Hypothalamus (tissue), 51 donors: ENCODE measurements at places on chromosomes 3 and 15.
A peak's percentile ranks its signal among the peaks of the same experiment; 100 is the strongest.

- DNase-seq = no peak
Observed at GRCh38 chr3:130539005-130539404, 22.0 kb downstream of the COL6A6 start.

DNA sequence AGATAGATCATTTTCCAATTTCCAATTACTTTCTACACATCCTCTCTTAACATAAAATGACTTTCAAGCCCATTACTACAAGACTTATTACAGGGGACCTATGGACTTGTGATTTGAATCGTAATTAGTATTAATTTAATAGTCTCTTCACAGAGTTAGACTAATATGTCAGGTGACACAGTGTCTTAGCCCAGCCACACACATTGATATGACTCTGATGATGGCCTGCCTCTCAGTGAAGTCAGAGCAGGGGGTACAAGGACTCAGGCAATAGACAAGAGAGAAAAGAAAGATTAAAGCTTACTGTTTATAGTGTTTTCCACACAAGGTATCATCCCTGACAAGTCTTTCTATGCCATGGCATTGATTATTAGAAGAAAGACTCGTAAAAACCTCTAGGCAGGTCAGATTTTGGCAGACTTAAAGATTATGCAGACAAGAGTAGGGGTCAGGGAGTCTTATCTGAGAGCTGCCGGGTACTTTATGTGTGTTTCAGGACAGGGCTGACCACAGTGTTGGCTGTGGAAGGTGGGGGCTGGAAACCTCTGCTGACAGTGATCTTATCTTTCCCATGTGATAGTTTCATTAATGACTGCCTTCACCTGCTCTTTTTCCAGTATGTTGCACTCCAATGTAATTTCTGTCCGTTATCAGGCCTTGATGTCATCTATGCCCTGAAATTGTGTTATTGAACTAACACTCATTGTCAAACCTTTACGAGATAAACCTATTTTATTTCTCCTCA, 50.1 kb downstream of the B3GALNT1 start:
- no peak for DNase-seq

- DNase-seq = no peak
Observed at GRCh38 chr3:141955175-141955574, 78.7 kb downstream of the ATP1B3 start.

DNA sequence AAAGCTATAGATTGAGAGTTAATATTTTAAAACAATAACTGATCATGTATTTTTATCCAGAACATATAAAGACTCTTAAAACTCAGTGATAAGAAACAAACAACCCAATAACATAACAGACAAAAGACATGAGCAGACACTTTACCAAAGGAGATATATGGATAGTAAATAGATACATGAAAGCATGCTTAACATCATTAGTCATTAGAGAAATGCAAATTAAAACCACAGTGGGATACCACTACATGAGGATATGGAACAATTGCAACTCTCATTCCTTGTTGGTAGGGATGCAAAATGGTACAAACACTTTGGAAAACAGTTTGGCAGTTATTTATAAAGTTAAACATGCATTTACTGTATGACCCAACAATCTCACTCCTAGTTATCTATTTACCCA, 95.0 kb downstream of the IQCH start:
- no peak for DNase-seq

DNA sequence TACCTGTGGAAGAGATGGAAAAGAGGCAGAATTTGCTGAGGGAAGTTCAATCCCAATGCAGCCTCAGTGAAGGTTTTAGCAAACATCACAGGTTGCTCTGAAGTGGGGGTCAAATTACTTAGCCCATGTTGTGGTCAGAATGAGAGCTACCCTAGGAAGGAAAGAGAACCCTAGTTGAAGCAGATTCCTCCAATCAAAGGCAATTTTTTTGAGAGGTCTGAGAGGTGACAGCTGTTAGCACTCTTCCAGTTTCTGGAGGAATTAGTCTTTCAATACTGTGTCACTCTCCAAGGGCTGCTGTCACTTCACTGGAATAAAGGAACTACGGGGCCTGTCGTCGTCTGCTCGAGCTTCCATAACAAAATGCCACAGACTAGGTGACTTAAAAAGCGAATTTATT, 584.2 kb upstream of the DPPA4 start:
- no peak for DNase-seq

GRCh38 chr3:55127565-55127964, 199.7 kb upstream of the LRTM1 start:
- no peak for DNase-seq

DNA sequence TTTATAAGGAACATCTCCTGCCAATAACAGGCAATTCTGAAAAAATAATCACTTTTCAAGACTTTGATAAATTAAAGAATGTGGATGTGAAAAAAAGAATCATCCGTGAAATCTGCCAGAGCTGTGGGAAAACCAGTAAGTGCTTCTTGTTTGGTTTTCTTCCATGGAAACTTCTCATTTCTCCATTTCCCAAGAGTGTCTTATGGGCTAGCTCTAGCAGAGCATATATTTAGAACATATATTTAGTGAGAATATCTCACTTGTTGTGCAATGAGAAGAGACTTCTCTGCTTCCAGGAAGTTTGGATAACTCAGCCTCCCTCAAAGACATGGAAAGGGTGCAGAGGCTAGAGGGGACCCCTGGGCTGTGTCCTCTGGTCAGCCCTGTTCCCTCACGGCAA, 49.9 kb downstream of the COL6A5 start:
- no peak for DNase-seq

- DNase-seq = peak; percentile 17
Observed at GRCh38 chr3:8607234-8608040, 37.2 kb downstream of the SSUH2 start.

GRCh38 chr15:59993950-59994401, 10.1 kb upstream of the FOXB1 start:
- DNase-seq = no peak

DNA sequence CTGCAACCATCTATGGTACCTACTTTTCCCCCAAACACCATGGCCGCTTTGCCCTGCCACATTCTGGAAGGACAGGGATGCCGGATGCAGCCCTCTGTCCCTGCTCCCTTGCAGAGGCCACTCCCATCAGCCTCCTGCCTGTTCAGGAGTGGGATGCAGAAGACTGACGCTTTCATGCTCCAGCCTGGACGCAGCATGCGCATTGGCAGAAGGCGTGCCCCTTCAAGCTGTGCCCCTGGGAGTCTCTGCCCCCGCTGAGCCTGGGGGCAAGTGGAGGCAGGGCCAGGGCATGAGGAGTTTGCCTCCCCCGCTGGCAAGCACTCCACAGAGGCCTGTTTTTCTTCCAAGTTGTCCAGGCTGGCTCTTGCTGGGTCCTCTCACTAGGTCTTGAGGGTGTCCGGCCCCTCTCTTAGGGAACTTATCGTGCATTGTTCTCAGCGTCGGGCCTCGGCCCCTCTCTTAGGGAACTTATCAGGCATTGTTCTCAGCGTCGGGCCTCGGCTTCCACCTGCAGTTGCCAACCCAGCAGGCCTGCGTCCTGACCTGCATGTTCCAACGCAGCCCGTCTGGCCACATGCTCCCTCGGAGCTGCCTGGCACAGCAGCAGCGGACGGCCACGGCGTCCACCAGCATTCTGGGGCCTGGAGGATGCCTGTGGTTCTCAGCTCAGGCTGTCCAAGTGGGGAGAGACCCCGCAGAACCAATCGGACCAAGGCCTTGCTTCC, 14.6 kb upstream of the SNRPA1 start:
- no peak for DNase-seq

GRCh38 chr15:43153269-43153668, 19.9 kb downstream of the TMEM62 start:
- DNase-seq = no peak

DNA sequence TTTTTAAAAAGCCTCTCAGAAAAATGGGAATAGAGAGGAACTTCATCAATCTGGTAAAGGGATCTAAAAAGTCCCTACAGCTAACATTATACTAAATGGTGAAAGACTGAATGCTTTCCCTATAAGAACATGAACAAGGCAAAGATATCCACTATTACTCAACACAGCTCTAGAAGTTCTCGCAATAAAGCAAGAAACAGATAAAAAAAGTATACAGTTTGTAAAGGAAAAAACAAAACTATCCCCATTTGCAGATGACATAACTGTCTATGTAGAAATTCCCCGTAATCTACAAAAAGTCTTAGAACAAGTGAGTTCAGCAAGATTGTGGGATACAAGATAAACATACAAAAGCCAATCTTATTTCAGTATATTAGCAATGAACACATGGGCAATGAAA, 15.4 kb downstream of the EDC3 start:
- no peak for DNase-seq

GRCh38 chr3:127821394-127821793, 921 bp downstream of the MGLL start:
- no peak for DNase-seq

- no peak for DNase-seq
Observed at GRCh38 chr15:42215913-42216829, 8.1 kb upstream of the VPS39 start.

GRCh38 chr3:121869736-121870135, 24.5 kb upstream of the SLC15A2 start:
- no peak for DNase-seq

GRCh38 chr3:189896533-189896932, 224.2 kb downstream of the P3H2 start:
- no peak for DNase-seq

- no peak for DNase-seq
Observed at GRCh38 chr15:74432968-74433591, 678 bp downstream of the SEMA7A start.

- DNase-seq = no peak
Observed at GRCh38 chr3:179745716-179746115, 92.9 kb downstream of the USP13 start.

DNA sequence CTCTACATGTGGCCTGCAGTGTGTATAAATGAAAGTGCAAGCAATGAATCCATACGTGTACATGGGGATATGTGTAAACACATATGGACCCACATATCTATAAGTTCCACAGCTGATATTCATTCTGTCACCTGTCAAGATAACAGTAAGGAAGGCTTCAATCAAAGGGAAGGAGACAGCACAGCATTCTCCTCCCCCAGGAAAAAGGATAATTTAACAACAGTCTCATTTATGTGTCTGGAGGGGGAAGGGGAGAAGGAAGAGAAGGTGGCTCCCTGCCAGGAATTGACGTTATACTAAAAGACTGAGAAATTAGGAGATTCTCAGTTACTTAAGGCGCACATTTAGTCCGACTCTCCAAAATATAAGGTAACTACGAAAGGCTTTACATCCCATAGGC, 345.9 kb downstream of the FOXP1 start:
- DNase-seq = no peak

DNA sequence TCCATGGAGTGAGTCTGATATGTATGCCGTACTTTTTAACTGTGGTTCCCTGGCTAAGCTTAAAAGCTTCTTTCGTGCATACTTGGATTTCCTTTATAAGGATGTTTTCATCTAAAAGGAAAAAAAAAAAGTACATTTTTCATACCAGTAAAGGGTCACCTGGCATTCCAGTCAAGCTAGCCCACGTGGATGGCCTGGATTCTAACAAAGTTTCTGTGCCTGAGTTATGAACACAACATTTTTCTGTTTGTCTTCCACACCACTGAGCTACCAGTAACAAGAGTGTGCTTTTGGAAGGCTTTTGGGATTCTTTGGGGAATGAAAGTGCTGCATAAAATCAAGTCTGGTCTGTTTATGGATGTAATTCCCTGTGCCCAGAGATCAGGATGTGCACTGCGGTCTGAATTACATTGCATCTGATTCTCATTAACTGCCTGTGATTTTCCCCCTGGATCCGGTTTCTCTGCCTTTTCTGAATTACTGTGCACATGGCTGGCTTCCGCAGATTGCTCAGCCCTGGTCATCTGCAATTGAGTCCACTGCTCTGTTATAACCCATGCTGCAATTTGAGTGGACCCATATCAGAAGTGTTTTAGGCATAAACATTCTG, 38.2 kb upstream of the MAGI1 start:
- DNase-seq = no peak

- DNase-seq = no peak
Observed at GRCh38 chr15:70424937-70425411, 327.3 kb upstream of the TLE3 start.

DNA sequence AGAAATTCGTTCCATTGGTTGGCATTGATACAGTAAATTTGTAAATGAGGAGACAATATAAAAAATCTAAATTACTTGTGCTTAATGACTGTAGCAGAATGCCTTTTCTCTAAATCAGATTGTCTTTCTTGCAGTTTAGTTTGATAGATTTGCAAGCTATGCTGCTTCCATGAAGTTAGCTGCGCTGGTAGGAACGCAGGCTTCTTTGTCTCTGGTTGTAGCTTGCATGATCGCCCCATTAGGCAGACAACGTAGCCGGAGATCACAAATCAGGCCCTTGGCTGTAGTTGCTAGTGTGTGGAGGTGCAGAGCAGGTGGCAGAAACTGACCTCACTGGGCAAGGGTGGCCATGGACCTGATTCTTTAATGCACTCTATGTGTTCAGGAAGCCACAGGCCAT, 6.1 kb downstream of the ZIC1 start:
- DNase-seq = no peak

- no peak for DNase-seq
Observed at GRCh38 chr3:129001806-129002572, 885 bp downstream of the EFCC1 start.

DNA sequence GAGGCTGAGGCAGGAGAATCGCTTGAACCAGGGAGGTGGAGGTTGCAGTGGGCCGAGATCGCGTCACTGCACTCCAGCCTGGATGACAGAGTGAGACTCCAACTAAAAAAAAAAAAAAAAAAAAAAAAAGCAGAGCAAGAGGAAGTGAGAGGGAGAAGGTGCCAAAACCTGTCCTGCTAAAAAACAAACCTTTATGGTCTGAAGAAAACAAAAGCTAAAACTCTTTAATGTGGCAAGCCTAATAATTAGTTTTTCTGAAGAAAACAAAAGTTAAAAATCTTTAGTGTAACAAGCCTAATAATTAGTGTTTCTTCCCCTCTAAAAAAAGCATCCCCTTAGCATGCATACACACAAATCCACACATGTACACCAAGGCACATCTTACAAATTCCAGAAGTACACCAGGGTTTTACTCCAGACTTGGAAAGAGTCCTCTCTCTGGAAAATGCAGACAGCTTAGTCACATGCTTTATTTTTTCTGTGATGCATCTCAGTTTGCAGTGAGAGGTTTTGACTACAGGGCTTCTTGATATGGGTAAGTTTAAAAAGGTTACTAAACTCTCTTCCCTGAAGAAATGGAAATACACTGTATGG, 65.9 kb downstream of the HACD2 start:
- DNase-seq = no peak

DNA sequence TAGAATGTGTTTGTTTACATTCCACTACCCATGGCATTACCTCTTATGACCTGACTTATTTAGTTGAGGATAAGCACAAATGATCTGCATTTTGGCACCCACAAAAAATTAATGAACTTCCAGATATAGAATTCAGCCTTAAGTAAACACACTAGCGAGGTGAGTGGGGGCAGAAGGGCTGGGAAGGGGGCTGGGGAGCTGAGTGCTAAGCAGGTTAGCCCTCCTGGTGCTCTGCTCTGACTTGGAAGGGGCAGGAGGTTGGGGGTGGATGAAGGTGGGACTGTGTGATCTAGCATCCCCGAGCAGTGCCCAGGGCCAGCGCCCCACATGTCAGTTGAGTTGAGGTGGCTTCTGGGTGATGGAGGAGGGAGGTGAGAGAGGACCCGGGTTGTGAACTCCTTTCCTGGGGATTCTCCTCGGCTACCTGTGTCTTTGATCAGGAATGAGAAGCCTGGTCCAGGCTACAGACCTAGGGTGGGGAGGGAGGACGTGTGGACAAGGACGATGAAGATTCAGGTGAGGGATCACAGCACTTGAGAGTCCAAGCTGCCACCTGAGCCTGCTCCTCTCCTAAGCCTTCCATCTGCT, 178.6 kb upstream of the SMAD3 start:
- DNase-seq = no peak
